ENCODE measurements at places on chromosomes 1 and 21. TPM values are rescaled to one million over a fixed set of nuclear protein-coding genes. Genes with fewer than 3 reads are reported as not detected.

The TP73 gene
- not detected for polyA plus RNA-seq

The NBPF15 gene
- 5.7 TPM for polyA plus RNA-seq

The GNB1 gene
- polyA plus RNA-seq, result 111 TPM

The NDUFV3 gene
- polyA plus RNA-seq, result 22.1 TPM

The ZNF593OS gene
- 0.45 TPM for polyA plus RNA-seq

The WNT3A gene
- not detected for polyA plus RNA-seq

The ILDR2 gene
- not detected for polyA plus RNA-seq

The MAP1LC3C gene
- polyA plus RNA-seq, result not detected

The BRINP3 gene
- polyA plus RNA-seq, result not detected

The PIK3C2B gene
- 2.3 TPM for polyA plus RNA-seq

DNA sequence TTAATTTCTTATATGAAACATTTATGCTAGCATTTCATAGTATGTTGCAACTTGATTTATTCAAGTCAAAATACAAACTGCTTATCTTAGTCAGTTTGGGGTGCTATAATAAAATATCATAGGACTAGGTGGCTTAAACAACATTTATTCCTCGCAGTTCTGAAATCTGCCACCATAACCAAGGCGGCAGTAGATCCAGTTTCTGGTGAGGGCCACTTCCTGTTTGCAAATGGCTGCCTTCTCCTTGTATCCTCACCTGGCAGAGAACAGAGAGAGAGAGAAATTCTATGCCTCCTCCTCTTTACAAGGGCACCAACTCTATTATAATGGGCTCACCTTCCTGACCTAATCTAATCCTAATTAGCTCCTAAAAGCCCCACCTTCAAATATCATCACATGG, 76.1 kb upstream of the RGS2 start:
- DNase-seq, result no peak

- DNase-seq, result peak; percentile 78
These were observed at the start of gene DPYD for GRCh38 chr1:97920832-97921571. DPYD (minus strand) TSS chr1:97921034; CDS start chr1:97920922, 112 bp downstream.

DNA sequence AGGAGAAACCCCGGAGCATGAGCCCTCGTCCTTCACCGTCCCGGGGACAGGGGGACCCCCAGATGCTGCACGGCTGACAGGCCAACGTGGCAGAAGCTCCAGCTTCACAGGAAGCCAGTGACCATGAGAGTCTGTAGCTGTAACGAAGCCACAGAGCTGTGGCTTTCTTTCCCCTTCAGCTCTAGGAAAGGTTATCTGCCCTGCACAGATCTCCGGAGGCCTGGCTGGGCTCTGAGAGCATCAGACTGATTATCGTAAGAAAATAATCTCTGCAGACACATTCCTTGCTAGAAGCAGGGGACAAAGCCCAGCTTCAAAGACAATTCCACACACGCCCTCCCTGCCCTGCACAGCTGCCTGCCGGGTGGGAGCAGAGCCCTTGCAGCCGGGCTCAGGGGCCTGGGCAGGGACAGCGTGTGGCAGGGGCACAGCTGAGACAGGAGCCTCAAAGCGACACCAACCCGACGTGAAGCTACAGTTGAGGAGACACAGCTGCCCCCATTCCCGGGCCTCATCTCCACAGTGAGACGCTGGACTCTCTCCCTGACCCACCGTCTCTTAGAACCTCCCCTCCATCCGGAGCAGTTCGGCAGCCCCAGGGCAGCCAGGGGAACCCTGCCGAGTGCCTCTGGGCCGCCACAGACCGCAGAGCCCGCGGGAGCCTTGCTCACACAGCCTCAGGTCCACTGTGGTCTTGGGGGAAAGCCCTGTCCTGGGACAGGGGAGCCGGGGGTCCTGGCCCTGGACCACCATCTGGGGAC, 30.6 kb downstream of the POFUT2 start:
- peak; percentile 62 for DNase-seq

DNA sequence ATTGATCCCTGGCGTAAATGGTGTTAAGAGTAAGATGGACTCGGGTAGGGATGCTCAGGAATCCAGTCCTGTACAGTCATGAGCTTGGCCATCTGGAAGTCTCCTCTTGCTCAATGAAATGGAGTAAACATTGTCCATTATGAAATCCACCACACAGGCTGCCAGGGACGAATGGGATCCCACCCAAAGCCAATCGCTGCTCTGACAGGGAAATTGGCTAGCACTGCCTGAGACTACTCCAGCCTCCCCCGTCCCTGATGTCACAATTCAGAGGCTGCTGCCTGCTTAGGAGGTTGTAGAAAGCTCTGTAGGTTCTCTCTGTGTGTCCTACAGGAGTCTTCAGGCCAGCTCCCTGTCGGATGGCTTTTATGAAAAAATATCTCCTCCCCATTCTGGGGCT, at the start of gene HSD11B1:
TSS of gene HSD11B1 (plus strand) at position 263 of the 400 bp plus-strand sequence. CDS start at position 360, 97 bp downstream.
- DNase-seq, result no peak

GRCh38 chr1:231233735-231234417, 7.1 kb upstream of the GNPAT start:
- DNase-seq, result no peak

- no peak for DNase-seq
These were observed 105.1 kb upstream of the USP25 start for GRCh38 chr21:15624646-15625045.

DNA sequence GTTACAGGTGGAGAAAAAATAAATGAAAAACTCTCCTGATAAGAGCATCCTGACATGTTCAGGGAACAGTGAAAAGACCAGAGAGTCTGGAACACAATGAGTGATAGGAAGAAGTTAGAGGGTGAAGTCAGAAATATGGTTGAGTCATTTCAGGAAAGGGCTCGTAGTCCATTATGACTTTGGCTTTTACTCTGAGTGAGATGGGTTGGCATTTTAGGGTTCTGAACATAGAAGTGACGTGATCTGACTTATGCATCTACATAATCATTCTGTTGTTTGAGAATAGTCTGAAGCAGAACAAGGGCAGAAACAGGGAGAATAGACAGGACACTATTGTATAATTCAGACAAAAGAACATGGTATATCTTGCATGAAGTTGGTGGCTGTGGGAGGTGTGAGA, 5.8 kb downstream of the HMCN1 start:
- no peak for DNase-seq

DNA sequence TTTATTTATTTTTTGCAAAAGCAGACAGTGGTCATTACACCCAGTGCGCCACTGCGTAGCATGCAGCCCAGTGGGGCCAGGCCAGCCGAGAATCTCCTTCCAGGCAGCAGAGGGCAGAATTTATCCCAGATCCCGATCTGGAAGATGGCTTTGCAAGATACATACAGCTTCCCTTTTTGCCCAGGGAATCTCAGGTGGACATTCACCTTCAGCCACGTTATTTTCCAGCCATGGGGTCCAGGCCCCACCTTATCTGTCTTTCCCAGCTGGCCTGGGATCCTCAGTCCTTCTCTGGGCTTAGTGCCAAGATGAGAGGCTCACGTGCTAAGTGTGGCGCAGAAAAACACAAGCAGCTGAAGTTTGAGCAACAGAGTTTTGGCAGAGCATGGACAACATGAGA, 123.6 kb downstream of the AJAP1 start:
- no peak for DNase-seq

DNA sequence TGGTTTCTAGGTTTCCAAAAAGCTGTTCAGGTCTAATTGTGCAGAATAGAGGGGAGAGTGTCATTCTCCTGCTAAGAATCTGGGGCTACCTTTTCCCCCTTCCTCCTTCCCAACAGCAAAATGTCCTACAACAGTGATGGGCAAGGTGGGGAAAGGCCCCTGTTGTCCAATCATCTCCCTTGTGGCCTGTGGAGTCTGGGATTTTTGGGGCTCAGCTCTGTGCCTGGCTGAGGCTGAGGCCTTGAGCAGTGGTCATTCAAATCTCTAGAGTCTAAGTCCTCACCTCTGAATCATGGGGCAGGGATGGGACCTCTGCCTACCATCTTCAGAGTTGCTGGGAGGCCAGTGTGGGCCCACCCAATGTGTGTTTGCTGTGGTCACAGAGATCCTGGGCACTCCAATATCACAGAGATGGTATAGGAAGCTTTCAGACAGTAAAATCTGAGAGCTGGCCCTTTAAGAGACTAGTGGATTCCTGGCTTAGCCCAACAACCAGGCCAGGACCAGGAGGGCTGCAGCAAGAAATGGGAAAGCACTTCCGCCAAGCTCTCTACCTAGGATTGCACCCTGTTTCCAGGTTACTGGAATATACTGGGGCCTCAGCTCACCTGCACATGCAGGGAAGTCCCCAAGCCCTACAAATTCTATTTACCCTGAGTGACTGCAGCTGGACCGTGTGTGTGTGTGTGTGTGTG, 28.5 kb upstream of the TENT5C start:
- no peak for DNase-seq

DNA sequence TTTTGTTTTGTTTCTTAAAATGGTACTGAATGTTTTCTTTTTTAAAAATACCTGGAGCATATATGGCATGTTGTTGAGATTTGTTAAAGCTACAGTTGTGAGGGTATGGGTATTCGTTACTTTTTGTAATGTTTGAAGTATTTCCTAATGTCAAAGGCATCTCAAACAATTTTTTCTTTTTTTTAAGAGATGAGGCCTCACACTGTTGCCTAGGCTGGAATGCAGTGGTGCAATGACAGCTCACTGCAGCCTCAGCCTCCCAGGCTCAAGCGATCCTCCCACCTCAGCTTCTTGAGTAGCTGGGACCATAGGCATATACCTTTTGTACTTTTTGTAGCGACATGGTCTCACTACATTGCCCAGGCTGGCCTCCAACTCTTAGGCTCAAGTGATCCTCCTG, 16.1 kb downstream of the CLCN6 start:
- no peak for DNase-seq

DNA sequence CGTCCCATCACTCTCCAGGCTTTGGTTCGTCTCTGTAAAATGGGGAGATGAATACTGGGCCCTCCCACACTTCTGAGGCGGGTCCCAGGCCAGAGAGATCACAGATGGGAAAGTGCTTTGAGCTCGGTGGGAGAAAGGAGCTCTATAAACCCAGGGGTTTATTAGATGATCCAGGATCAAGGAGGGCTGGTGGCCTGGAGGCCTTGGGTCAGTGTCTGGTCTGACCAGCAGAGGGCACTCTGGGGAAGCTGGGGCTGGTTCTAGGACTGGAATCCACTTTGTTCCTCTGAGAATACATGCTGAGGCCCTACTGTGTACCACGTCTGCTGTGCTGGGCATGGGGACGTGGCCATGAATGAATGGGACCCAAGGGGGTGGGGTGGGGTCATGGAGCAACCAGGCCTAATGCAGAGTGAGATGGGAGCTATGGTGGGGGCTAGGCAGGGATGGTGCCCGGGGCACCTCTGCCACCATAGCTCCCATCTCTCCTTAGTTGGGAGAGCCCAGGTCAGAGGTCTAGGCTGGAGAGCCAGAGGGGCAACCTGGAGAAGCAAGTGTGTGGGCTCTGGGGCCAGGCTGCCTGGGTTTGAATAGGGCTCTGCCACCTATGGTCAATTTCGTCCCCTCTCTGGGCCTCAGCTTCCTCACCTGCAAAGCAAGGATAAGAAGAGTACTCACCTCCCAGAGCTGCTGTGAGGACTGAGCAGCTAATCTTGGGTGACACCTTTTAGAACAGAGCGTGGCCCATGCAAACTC, 9.0 kb upstream of the FAM131C start:
- peak; percentile 58 for DNase-seq

DNA sequence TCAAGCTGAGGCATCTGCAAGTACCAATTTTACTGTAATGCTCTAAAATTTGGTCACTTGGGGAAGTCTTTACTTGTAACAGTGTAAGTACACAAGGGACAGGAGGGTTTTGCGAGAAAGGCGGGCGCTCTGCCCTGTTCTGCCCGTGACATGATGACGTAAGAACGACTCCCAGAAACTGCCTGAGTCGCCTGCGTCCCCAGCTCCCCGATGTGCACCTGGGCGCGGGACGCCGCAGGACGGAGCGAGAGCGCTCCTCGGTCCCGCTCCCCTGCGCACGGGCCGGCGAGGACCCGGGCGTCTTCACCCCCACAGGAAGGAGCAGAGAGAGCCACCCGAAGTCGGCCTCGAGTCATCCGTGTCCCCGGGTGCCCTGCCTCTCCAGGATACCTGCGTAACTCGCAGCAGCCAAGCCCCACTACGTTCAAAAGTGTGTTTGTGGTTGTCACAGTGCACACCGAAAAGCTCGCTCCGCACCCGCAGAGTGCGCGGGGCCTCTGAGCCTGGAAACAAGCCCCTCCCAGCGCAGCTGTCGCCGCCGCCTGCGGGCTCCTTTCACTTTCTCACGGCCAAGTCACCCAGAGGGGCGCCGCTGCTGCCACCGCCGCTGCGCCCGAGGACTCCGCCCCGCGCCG, 3.3 kb upstream of the ZBTB18 start:
- DNase-seq, result peak; percentile 96

DNA sequence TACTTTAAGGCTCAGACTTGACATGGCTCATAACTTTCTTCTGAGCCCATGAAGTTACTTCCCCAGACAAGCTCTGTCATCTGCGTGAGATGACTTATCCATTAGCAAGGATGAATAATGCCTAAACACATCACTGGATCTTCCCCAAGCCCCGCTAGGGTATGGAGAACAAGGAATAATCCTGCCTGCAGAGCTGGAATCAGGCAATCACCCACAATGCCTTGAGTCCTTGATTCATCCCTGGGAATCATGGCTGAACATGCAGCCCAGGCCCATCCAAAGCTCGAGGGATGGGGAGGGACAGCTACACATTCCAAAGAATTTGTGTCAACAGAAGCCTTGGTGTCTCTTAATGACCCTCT, 131.7 kb downstream of the PSMG1 start:
- DNase-seq, result no peak

- DNase-seq, result no peak
These were observed 11.3 kb downstream of the SYTL1 start for GRCh38 chr1:27353166-27353565.

DNA sequence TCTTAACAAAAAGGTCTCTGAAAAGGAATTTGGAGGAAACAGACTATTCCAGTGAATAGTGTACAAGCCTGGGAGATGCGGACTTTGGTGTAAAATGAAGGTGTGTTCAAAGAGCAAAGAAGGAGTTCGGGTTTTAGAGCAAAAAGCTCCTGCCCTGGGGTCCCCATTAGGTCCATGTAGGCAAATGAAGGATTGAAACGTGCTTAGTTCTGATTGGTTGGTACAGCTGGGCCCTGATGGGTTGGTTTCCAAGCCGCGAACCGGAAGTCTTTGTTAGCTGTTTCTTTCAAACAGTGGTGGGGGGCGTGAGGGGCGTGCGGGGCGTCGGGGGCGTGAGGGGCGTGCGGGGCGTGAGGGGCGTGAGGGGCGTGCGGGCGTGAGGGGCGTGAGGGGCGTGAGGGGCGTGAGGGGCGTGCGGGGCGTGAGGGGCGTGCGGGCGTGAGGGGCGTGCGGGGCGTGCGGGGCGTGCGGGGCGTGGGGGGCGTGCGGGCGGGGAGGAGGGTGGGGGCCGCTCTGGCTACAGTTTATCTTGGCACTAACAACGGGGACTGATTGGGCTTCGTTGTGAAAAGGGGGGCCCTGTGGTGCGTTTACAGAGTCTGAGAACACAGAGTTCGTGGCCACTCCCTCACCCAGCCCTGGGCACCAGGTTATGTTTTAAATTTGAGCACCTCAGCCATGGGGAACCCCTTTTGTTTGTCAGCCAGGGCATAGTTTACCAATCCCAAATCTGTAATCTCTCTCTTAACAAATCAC, 29.4 kb downstream of the LRRC3 start:
- DNase-seq, result no peak

GRCh38 chr1:236552901-236553300, 29.1 kb downstream of the LGALS8 start:
- no peak for DNase-seq

Data from immature natural killer cell (primary cell).